ENCODE measurements at places on chromosomes 16 and 17. TPM values are rescaled to one million over a fixed set of nuclear protein-coding genes. Genes with fewer than 3 reads are reported as not detected.

GRCh38 chr17:66357037-66357436, 54.6 kb downstream of the PRKCA start:
- no peak for DNase-seq

DNA sequence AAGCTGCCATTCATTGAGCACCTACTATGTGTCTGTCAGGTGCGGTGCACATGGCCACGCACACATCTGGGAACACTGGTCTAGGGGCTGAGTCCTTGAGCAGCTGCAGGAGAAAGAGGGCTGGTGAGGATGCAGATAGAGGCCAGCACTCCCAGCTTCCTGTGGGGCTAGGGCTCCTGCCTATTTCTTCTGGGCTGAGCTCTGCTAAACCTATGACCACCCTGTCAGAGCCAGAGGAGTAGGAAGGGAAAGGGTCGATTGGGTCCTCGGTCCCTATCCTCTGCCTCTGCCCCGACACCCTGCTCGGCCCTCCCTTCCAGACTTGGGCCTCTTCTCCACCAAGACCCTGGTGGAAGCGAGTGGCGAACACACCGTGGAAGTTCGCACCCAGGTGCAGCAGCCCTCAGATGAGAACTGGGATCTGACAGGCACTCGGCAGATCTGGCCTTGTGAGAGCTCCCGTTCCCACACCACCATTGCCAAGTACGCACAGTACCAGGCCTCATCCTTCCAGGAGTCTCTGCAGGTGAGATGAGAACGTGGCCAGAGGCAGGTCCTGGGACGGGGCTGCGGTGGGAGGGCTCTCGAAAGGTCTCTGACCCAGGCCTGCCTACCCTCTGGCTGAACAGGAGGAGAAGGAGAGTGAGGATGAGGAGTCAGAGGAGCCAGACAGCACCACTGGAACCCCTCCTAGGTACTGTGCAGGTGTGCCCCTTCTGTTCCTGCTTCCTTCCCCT, 4.0 kb upstream of the TMEM88 start:
- no peak for DNase-seq

GRCh38 chr16:89721546-89722391, 432 bp downstream of the ZNF276 start:
- DNase-seq, result peak; percentile 58

The EVPL gene
- 0.08 TPM for polyA plus RNA-seq

GRCh38 chr16:396605-397004, 394 bp upstream of the NME4 start:
- peak; percentile 72 for DNase-seq

The GPR142 gene
- not detected for polyA plus RNA-seq

DNA sequence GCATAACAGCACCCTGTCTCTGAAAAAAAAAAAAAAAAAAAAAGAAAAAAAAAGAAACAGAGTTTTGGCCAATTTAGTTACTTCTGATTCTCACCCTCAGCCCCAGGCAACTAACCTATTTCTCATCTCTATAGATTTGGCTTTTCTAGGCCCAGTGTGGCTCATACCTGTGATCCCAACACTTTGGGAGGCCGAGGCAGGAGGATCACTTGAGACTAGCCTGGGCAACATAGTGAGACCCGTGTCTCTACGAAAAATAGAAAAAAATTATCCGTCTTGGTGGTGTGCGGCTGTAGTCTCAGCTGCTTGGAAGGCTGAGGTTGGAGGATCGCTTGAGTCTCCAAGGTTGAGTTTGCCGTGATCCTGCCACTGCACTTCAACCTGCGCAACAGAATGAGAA, 8.7 kb downstream of the RPS6KB1 start:
- no peak for DNase-seq

GRCh38 chr16:51951668-51952298, 595.2 kb downstream of the TOX3 start:
- no peak for DNase-seq

DNA sequence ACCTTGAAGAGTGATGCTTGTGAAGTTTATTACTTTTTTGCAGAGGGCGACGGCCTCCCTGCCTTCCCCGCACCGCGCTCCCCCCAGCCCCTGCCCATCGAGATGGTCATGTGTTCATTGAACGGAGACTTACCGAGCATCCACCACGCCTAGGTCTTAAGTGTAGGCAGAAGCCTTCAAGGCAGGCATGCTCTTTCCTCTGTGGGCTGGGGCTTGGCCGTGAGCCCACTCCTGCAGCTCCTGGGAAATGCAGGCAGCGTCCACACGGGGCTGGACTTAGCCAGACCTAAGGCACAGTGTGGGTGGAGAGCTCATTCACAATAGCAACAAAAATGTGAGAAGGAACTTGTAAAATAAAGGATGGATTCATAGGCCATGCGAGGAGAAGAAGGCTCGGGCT, 19.2 kb downstream of the RNF213 start:
- DNase-seq, result no peak

- DNase-seq, result no peak
These were observed 5.8 kb downstream of the ARMC7 start for GRCh38 chr17:75115555-75115954.

DNA sequence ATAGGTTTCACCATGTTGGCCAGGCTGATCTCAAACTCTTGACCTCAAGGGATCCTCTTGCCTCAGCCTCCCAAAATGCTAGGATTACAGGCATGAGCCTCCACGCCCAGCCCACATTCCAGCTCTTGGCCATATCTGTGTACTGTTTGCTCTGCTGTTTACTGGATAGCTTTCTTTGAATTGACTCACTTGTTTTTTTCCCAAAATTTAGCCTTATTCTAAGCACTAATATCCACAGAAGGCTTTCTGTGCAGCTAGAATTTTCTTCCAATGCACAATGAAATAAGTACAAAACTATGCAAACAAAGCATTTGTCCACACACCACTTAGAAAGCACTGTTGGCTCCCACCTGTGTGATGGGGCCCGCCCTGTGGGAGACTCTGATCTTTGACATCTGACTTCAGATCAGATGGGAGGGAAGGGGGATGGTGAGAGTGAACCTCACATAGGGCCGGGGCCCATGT, 72.2 kb downstream of the CLEC16A start:
- DNase-seq, result no peak

The TSPOAP1 gene
- polyA plus RNA-seq, result 1.6 TPM

DNA sequence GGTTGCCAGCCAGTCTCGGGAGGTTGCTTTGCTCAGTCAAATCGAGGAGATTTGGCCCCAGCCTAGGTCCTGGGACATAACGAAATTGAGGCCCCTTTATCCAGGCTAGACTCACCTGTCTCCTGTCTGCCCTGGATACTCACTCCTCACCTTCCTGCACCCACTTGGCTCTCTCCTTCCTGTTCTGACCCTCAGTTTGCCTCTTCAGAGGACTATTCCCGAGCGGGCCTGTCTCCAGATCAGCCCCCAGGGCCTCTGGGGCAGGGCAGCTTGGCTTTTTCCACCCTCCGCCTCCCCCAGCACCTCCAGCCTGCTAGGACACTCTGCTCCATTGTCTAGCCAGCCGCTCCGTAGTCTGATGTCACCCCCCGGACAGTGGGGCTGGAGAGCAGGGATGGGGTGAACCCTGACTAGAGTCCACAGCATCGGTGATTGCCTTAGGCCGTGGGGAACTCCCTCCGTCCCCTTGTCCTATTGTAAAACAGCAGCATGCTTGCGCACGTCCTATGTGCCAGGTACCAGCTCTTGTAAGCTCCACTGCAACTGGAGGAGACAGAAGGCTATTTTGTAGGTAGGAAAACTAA, 8.8 kb downstream of the WFIKKN2 start:
- no peak for DNase-seq

- no peak for DNase-seq
These were observed 70.7 kb upstream of the GNAO1 start for GRCh38 chr16:56120447-56121155.

GRCh38 chr17:8951206-8951605, 14.3 kb downstream of the PIK3R5 start:
- no peak for DNase-seq

DNA sequence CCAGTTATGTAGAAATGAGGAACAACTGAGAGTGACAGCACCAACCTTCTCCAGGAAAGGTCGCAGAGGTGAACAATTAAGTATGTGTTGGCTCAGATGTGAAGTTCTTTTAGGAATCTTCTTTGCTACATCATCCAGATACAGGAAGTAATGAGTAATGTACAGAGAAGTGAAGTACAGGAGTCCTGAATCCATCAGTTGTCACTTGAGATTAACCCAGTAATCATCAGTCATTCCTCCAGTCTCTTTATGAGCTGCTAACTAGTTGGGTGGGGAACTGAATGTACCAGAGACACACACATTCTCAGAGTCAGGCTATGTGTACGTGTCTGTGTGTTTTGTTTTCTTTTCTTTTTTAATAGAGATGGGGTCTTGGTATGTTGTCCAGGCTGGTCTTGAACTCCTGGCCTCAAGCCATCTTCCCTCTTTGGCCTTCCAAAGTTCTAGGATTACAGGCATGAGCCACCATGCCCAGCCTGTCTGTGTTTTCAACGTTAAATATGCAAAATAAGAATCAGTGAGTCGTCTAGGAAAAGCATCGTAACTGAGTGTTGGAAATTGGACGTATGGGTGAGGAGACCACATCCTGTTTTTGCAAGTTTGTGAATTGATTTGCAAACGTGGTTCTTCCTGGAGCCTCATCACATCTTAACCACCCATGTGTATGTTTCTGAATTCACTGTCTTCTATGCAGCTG, 19.9 kb downstream of the ZNF200 start:
- DNase-seq, result no peak

- DNase-seq, result no peak
These were observed 3.5 kb downstream of the KCNJ16 start for GRCh38 chr17:70078549-70078948.

DNA sequence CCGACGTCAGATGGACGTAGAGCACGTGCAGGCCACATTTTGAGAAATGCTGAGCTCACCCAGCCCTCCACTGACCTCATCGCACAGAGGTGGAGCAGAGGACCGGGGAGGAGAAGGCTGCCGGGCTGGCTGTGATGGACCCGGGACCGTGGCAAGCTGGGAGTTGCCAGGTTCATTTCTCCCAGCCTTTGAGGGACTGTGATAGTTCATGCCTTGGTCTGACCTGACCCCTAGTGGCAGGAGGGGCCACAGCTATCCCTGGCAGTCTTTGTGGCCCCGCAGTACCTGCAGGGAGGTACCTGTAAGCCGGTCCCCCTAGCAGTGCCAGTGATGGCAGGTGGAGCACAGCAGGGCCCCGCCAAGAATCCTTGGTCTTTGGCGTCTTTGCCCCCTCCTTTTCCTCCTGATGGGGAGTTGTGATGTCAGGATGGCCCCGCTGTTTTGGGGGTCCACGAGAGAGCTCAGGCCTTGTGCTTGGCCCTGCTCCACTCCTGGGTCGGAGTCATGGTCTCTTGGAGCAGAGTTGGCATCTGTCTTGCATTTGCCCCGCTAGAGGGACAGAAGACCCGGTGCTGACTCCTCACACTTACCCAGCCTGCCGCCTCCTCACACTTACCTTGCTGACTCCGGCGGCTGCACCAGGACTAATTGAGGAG, 50.4 kb downstream of the OR1D5 start:
- peak; percentile 65 for DNase-seq

- DNase-seq, result no peak
These were observed 258.6 kb downstream of the NTN1 start for GRCh38 chr17:9279893-9280292.

DNA sequence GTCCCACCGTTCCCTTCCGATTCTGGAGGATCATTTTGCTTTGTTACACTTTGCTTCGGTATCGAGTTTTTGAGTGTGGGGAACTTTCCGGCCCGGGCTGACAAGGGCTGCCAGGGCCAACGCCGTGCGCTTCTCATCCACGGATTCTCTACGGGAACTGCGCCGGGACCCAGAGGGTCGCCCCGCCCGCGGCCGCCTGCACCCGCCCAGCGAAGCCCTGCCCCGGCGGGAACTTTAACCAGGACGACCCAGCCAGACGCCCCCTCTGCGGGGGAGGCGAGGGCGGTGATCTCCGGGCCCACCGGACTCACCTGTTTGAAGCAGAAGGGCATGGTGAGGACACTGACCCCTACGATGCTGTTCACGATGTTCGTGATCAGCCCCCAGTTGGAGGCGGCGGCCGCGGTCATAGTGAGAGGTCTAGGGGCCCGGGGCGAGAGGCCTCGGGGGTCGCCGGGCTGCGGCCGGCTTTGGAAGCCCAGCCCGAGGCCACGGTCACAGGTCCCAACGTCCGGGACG, 536 bp downstream of the SLC38A10 start:
- DNase-seq, result peak; percentile 48

DNA sequence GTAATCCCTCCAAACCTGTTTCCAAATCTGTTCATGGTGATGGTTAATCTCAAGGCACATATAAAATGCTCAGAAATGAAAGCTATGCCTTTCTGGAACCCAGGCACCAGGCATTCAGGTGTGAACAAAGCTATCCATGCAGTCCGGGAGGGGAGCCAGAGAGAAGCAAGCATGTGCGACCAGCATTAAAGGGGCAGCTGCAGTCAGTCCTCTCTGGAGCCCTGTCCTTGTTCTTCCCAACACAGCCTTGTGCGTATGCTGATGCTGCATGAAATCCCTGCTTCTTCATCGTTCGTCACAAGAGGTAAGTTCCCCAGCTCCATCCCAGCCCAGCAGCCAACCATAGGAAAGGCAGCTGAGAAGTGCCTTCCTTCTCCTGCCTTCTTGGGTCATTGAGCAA, 148.7 kb downstream of the GRIN2A start:
- no peak for DNase-seq

The SLC6A2 gene
- polyA plus RNA-seq, result not detected

- no peak for DNase-seq
These were observed 9.2 kb downstream of the CNOT1 start for GRCh38 chr16:58620396-58620795.

DNA sequence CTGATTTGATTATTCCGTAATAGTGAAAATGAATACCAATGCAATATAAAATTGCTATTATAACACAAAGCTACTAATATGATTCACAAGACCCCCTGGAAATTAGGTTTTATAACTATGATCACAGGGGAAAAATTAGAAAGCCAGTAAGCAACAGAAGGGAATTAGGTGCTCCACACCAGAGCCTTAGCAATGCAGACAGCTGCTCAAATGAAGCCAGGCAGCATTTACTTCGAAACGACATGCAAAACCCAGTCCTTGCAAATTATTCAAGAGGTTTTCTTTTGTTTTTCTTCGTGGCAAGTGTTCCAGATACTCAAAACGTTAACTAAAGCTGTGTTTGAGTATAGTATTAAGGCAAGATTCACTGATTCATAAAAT, 47.9 kb downstream of the TOX3 start:
- no peak for DNase-seq

The JPH3 gene
- not detected for polyA plus RNA-seq

The PHF12 gene
- polyA plus RNA-seq, result 21.5 TPM
